ENCODE measurements at places on chromosomes 6 and 20.
A peak's percentile ranks its signal among the peaks of the same experiment; 100 is the strongest.

DNA sequence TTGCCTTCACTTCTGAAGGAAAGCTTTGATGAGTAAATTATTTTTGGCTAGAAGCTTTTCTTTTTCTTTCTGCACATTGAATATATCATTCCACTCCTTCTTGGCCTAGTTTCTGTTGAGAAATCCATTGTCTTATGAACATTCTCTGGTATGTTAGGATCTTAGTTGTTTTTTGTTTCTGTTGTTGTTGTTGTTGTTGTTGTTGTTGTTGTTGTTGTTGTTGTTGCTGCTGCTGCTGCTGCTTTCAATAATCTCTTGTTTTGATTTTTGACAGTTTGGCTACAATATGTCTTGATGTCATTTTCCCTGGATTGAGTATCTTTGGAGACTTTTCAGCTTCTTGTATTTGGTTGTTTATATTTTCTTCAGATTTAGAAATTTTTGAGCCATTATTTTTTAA lies 836.5 kb upstream of the MAN1A1 start:
- DNase-seq: no peak

GRCh38 chr6:129508477-129509145 lies 201.4 kb downstream of the ARHGAP18 start:
- DNase-seq: no peak

GRCh38 chr6:81609736-81610135 lies 142.7 kb downstream of the TENT5A start:
- no peak for DNase-seq

GRCh38 chr20:32820698-32821377 lies 1.1 kb downstream of the MAPRE1 start:
- DNase-seq: no peak

DNA sequence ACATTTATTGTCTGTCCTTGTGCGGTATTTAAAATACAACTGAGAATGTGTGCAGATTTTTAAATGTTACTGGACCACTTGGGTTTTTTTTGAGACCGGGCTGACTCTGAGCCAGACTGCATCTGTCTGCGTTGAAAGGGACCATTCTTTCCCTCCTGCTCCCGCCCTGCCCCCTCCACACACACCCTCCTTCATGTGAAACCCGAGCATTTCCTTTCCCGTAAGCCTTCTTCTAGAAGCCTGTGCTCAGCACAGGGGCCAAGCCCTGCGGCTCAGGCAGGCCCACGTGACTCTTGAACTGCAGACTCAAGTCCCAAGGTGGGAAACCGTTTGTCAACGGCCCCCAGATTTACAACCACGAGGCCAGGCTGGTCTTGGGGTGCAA lies 82.7 kb upstream of the FOXC1 start:
- DNase-seq: no peak

GRCh38 chr6:150999107-150999506 lies 133.6 kb downstream of the MTHFD1L start:
- no peak for DNase-seq

GRCh38 chr20:43840382-43841070 lies 74.1 kb upstream of the TOX2 start:
- peak; percentile 49 for DNase-seq

GRCh38 chr6:125718109-125718508 lies 31.3 kb upstream of the HEY2 start:
- DNase-seq: no peak

GRCh38 chr6:26377719-26378118 lies 5.2 kb upstream of the BTN2A2 start:
- no peak for DNase-seq

DNA sequence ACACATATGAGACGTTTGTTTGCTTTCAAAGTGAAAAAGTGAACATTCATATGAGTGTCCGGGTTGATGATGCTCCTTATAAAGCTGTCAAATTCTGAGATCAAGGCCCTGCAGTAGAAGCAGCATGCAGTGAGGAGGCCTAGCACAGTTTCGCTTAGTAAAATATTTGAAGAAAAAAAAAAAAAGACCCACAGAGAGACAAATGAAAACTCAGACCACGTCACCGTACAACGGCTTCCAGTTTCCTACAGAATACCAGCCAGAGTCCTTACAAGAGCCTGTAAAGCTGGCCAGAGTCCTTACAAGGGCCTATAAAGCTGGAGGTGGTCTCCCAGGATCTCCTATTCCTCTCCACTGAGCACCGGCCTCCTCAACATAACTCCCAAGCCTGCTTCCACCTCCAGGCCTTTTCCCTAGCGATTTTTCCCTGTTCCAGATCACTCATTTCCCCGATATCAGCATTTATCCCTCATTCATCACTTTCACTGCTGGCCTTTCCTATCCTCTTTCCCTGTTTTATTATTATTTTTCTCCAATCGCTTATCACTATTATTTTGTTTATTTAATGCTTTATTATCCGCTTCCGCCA lies 1.5 kb upstream of the HMGN4 start:
- DNase-seq: no peak

- no peak for DNase-seq
Measured at GRCh38 chr6:118908441-118908840, 14.5 kb downstream of the ASF1A start.

DNA sequence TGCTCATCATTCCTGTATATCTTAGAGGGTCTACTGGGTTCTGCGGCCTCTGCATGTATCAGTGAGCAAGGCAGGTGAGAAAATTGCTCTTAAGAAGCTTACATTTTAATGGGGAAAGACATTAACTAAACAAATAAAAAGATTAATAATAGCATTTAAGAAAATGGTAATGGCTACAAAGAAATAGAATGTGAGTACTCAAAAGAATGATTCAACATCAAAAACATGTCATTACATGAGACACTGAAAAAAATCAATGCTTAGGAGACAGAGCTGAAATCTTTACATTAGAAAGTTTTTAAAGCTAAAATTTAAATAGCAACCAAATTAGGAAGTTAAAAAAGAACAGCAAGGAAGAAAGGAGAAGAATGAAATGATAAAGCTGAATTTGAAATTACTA lies 146.9 kb upstream of the PHACTR1 start:
- no peak for DNase-seq

DNA sequence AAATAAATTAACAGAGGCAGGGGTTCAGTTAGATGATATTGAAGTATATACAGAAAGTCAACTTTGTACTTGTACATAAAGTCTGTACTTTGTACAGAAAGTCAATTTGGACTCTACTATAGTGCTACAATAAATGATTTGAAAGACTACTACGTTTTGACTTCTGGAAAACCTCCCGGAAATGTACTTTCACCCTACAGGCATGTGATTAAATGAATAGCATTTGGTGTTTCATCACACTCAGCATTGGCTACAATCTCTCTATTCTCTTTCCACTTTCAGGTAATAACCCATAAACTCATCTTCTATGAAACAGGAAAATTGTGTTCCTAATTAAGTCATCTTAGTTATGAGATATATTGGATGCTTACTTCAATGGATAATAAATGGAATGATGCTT lies 25.6 kb upstream of the MC3R start:
- no peak for DNase-seq

- DNase-seq: no peak
Measured at GRCh38 chr6:50608421-50608820, 104.9 kb upstream of the TFAP2D start.

GRCh38 chr20:37643400-37643799 lies 50.4 kb upstream of the CTNNBL1 start:
- no peak for DNase-seq

DNA sequence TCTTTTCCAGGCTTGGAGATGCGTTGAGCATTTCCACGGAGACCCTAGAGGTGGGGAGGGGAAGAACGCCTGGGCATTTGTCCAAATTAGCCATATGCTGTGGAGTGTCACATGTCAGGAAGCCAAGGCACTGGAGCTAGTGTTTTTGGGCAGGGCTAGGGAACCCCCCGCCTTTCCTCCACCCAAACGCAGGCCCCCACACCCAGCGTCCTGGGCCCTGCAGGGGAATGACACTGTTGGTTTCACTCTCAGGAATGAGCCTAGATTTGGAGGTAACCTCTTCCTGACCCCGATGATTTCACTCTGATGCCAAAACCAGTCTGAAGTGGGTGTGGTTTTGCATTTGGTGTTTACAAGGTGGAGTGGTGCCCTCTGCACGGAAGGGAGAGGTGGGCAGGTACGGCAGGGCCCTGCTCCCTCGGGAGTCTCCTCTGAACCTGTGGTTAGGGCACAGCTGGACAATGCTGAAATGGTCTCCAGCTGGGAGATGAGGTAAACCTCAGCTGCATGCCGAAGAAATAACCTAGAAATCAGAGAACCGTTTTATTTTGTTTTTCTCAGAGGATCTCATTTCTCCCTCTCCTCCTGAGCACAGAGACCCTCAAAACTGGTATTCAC lies 29.5 kb downstream of the MTHFD1L start:
- no peak for DNase-seq

DNA sequence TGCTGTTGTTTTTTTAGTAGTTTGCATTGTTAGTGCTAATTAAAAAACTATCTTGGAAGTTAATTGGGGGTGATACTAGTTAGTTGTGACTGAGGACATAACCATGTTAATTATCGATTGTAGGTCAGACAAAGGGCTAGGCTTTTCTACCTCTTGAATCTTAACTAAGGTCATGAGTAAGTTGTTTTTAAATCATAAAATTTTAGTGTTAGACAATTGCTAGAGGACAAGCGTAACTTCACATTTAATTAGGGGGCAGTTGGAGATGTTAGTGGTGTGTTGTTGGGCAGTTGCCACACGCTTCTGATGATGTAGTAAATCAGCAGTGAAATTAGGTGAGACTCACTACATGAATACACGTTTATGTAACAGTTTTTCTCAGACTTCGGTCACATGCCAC lies 619.1 kb upstream of the FLRT3 start:
- DNase-seq: no peak

DNA sequence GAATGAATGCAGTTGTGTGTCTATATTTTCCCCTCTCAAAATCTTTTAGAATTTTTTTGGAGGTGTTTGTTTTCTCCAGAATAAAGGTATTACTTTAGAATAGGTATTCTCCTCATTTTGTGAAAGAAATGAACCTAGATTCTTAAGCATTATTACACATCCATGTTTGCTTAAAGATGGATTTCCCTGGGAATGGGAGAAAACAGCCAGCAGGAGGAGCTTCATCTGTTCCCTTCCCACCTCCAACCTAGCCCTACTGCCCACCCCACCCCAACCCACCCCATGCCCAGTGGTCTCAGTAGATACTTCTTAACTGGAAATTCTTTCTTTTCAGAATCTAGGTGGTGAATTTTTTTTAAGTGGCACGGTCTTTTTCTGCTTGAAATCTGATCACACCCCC lies 127.8 kb downstream of the CD109 start:
- no peak for DNase-seq

DNA sequence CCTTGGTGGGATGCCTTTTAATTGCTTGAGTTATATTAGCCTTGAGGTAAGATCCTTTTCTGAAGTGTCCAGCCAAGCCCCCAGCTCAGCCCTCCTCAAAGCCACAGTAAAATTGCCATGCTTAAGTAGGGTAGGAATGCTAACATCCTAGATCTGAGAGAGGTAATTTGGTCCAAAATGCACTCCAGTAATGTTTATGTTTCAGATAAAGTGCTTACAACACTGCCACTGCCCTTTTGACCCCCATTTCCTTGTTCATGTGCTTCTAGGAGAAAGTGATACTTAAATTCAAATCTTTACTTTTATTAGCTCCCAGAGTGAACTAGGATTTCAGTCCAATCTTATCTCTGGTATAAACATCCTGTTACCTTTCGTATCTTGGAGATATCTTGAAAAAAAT lies 318.0 kb downstream of the BMP2 start:
- no peak for DNase-seq

- DNase-seq: no peak
Measured at GRCh38 chr6:84197708-84198107, 29.7 kb downstream of the CEP162 start.

GRCh38 chr20:36865076-36865860 lies 10.7 kb upstream of the TLDC2 start:
- no peak for DNase-seq

DNA sequence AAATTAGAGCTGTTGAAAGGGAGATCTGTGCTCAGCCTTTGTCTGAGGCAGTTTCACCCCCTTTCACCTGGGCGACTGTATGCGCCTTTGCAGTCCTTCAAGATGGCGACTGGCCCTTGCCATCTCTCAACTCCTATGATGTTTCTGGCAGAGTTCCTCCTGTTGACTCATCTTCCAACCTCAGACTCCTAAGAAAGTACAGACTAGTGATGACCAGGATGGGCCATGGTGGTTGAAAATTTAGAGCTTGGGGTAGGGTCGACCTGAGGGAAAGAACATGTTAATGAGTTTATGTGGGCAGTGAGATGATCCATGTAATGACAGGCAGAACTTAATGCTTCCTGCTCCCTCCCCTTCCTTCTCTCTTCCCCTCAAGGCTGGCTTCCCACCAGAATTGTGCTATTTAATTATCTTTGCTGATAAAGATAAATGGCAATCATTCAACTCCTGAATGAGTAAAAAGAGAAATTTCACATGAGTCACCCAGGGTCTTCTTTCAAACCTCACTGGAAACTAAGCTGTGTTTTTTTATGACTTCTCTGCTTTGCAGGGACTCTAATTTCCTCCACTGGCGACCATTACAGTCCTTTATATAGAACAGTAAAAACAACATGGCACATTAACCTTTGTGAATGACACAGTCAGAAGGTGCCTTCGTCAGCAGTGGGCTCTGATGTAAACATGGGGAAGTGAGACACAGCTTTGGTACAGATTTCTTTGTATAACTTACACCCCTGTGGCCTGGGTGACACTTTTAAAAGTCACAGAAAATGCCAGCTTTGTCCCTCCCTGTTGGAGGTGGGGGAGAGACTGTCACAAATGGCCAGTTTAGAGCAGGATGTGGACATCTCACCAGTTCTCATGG lies 103.5 kb downstream of the SCP2D1 start:
- DNase-seq: no peak

- peak; percentile 13 for DNase-seq
Measured at GRCh38 chr6:73180763-73181619, 44.3 kb downstream of the KHDC1L start.

GRCh38 chr6:110404607-110405006 lies 10.8 kb downstream of the DDO start:
- DNase-seq: no peak

GRCh38 chr20:18571578-18571977 lies 4.3 kb downstream of the SMIM26 start:
- no peak for DNase-seq

DNA sequence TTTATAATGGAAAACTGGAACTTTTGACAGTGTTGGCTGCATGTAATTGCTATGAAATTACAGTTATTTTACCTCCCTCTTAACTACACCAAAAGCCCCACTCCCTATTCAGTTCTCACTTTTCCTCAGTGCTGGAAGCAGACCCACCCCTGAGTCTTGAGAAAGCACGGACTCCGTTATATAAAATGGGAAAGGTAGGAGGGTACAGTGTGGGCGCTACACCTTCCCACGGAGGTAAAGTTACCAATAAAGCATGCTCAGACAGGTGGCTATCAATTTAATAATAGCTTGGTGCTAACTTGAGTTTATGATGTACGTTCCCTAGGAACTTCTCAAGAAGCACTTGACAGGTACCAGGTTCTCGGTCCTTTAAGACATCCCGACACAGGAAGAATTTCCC lies 59.0 kb downstream of the CLIC5 start:
- no peak for DNase-seq

All from HL-60 (cell line).